AG09319 (cell line): ENCODE measurements at places on chromosomes 4 and X.

DNA sequence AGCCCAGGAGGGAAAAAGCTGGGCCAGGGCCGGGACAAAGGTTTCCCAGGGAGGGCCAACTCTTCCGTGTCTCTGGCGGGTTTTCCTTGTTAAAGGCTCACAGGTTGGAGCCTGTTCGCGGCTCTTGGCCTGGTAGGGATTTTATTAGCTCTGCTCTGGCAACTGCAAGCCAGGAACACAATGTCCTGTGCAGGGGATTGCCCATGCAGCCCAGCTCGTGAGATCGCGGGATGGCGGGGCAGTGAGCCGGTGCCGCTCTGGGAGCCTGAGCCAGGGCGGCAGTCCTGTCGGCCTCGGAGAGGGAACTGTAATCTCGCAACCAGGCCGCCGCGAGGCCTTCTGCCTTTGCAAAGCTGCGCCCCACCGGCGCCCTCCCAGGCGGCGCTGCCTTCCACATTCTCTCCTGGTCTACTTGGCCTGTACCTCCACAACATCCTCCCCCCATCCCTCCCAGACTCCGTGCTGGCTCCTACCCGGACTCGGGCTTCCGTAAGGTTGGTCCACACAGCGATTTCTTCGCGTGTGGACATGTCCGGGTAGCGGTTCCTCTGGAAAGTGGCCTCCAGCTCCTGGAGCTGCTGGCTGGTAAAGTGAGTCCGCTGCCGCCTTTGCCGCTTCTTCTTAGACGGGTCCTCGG is 2.1 kb downstream of the PITX2 start:
- DNase-seq, result no peak

DNA sequence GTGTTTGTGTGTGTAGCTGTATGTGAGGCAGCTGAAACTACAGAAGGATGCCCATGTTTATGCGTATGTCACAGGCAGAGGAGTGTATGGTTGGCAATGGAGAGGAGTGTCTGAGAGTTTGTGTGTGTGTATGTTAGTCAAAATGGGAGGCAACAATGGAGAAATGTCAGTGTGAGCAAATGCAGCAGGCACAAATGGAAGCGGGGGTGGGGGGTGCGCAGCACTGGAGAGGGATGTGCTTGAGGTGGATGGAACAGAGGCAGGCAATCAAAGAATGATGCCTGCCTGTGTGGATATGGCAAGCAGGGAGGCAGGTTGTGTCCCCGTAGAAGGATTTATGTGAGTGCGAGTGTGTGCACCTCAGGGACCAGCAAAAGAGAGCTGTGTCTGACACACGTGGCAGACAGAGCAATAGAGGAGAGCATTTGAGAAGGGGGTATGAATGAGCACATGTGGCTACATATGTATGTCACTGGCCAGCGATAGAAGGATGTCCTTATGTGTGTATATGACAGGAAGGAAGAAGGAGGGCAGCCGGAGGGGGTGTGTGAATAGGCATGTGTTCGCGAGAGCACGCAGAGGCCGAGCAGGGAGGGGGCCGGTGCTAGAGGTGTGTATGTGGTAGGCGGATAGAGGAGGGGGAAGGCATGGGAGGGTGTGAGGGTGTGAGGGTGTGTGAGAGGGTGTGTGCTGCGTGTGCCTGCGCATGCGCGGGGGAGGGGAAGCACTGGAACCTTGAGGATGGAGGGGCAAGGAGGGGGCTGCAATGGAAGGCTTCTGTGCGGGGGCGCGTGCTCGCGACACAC is 1.1 kb downstream of the PJA1 start:
- no peak for DNase-seq

DNA sequence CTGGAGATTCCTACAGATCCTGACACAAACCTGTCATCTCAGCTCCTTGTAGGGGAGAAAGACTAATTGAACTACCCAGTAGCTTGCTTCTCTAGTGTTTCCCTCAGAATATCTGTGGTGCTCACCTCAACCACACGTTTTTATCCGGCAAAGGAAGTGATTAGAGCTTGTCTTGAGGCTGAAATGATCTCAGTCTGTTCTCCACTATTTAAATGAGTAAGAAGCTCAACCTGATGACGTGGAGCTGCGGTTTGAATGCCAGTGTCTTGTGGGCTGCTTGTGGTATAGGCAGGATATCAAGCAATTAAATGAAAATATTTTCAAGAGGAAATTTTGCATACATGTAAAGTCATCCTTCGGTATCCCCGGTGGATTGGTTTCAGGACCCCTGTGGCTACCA is 270.2 kb downstream of the TLL1 start:
- no peak for DNase-seq

- no peak for DNase-seq
These were observed 930 bp downstream of the ZNF718 start for GRCh38 chr4:125091-125771.

GRCh38 chr4:98421111-98421510 is 159.9 kb downstream of the RAP1GDS1 start:
- DNase-seq, result no peak
